H1 (cell line): ENCODE measurements at places on chromosomes 3 and 15.

DNA sequence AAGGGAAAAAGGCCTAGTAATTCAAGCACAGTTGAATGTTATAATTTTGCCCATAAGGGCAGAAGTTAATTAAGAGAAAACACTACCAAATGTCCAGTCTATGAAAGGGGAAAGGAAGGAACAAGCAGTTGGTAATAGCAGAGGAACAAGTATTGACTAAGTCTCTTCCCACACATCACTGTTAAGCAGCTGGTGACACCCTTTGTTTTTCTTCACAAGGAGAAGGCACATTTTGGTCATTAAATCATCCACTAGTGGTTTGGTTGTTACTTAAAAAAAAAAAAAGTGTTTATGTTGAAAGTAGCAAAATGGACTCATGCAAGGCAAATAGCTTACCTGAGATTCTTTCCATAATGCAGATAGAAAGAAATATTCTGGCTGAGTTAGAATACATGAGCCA, 321.4 kb upstream of the NECTIN3 start:
- no peak for DNase-seq

GRCh38 chr3:140290105-140290504, 355.1 kb downstream of the CLSTN2 start:
- no peak for DNase-seq

- DNase-seq = no peak
Measured at GRCh38 chr3:143235614-143236204, 116.1 kb downstream of the CHST2 start.

- no peak for DNase-seq
Measured at GRCh38 chr3:161069511-161070251, 35.5 kb downstream of the B3GALNT1 start.
